ENCODE measurements at places on chromosomes 6 and 20.

DNA sequence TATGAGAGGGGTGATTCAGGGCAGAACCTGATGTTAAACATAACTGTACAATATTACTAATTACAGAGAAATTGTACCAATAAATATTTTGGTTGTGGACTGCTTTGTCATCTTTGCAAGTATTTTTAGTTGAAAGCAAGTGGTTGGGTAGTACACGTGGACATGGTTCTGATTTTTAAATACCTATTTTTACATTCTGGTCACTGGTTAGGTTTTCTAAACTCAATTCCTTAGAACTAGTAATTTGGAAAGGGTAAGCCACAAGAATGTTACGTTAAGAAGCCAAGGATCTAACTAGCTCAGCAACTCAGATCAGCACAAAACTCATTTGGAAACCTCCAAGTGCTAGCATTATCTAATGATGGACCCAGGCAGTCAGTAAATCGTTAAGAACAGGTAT lies 2.7 kb downstream of the EPB41L2 start:
- no peak for DNase-seq

GRCh38 chr6:30238178-30238795 lies 25.1 kb upstream of the TRIM26 start:
- peak; percentile 45 for DNase-seq

DNA sequence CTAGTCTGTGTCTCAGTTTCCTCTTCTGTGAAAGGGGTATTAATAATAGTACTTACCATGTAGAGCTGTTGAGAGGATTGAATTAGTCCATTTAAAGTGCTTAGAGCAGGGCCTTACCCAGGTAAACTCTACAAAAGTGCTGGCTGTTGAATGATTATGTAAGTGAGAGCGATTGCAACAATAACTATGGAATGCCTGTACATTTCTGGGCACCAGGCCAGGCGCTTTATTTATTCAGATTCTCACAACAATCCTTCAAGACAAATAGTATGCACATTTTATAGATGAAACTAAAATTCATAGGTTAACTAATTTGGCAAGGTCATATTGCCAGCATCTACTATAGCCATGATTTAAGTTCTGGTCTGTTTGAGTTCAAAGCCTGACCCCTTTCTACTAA lies 78.3 kb upstream of the MMS22L start:
- no peak for DNase-seq

DNA sequence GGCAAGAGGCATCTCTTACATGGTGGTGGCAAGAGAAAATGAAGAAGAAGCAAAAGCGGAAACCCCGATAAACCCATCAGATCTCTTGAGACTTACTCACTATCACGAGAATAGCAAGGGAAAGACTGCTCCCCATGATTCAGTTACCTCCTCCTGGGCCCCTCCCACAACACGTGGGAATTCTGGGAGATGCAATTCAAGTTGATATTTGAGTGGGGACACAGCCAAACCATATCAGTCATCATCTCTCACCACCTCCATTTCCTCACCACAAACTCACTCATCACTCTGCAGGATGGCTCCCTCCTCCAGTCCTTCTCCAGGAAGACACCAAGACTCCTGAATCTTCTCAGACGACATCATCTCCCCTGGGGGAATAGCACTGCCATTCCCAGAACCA lies 25.8 kb upstream of the SLC16A10 start:
- DNase-seq, result no peak

DNA sequence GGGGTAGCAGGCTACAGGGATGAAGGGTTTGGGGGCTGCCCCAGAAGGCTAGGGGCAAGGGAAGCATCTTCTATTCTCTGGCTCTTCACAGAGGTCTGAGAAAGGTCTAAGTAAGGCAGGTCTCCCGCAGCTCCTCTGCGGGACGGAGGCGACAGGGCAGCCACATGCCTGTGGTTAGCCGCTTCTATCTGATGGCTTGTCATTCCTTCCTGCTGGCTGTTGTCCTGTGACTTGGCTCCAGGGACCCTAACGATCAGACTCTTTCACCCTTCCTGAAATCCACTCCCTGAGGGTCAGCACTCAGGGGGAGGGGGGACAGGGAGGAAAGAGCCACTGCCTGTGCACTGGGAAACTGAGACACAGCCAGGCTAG lies 673 bp downstream of the CST7 start:
- no peak for DNase-seq

DNA sequence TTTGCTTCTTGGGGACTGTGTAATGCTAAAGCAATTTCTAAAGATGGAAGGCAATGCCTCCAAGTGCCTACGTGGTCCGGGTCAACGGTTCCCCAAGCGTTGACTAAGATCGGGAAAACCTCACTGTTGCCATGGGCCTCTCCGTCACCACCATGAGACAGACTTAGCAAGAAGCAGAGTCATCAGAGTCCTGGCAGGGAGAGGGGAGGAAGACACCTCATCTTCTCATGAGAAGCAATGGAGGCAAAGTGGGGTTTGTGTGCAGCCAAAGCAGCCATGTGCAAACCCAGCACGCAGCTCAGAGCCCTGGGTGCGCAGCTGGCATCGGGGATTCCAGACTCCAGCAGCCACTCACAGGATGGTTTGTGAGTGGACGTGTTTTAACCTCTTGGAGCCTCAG lies 111.4 kb downstream of the SYNDIG1 start:
- no peak for DNase-seq

- no peak for DNase-seq
Observed at GRCh38 chr6:221531-222349, 70.5 kb upstream of the DUSP22 start.

- DNase-seq, result no peak
Observed at GRCh38 chr20:37481610-37482009, 39.4 kb upstream of the NNAT start.

GRCh38 chr6:81938991-81939732 lies 186.7 kb upstream of the TENT5A start:
- no peak for DNase-seq

DNA sequence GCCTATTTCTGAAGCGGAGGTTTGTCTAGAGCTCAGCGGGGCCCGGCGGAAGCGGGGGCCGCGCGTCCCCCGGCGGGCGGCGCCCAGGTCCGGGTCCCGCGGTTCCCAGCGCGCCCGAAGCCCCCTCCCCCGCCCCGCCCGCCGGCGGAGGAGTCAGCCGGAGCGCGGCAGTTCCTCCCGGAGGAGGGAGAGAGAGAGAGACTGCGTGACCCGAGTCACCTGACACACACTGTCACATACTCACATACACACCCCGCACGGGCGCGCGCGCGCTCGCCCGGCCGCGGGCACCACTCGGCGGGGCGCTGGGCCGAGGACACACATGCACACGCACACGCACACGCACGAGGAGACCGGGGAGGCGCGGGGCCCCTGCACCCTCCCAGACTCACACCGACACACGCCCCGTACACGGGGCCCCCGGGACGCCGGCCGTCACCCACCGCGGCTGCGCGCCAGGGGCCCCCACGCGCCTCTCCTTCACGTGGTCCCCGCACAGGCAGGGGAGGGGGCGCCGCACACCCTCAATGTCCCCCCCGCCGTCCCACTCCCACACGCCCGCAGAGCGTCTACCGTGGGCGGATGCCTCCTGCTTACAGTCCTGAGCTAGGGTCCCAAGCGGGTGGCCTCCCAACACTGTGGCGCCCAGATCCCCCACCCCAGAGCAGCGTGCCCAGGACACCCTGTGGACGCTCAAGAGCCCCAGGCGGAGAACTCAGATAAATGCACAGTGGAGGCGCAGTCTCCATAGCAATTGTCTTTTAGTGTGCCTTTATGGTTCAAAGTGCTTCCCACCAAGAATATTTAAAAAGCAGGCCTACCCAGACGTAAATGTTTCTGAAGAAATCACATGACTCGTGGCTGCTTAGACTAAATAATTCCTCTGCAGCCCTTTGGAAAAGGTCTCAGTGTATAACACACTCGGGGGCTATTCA lies at the start of gene RRAGD:
Gene RRAGD, minus strand, starts transcription at position 203 of the 935 bp plus-strand sequence. CDS start 280 bp downstream, outside the sequence.
- DNase-seq, result peak; percentile 83

DNA sequence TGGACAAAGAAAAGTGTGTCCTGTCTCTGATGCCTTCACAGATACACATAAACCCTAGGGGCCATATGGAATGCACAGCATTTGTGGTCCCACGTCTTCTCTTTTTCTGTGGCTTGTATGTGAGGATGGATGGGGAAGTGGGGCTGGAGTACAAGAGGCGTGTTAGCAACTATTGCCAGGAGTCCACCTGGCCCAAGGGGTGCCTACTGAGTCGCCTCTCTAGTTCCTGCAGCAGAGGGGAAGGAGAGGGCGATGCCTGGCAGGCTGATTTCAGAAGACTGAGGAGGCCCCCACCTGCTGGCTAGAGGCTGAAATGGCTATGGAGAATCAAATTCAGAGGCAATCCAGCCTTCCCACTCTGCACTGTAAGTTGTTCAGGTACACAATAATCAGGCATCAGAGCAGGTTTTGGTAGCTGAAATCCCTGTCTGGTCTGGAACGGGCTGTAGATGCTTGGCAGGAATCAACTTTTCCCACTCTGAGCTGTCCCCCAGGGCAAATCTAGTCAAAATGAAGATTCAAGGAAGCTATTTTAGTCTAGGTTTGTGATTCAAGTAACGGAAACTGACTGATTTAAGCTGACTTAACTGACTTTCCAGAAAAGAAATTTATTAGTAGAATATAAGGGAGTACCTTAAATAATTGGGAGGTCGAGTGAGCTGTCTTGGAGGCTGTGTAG lies 14.9 kb upstream of the PPARD start:
- DNase-seq, result peak; percentile 72

DNA sequence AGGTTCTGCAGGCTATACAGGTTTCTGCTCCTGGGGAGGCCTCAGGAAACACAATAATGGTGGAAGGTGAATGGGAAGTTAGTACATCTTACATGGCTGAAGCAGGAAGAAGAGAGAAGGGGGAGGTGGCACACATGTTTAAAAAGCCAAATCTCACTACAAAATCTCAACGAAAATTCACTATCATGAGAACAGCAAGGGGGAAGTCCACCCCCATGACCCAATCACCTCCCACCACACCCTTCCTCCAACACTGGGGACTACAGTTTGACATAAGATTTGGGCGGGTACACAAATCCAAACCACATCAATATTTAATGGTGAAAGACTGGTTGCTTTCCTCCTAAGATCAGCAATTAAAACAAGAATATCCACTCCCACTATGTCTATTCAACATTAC lies 13.8 kb upstream of the POLR1H start:
- DNase-seq, result no peak

DNA sequence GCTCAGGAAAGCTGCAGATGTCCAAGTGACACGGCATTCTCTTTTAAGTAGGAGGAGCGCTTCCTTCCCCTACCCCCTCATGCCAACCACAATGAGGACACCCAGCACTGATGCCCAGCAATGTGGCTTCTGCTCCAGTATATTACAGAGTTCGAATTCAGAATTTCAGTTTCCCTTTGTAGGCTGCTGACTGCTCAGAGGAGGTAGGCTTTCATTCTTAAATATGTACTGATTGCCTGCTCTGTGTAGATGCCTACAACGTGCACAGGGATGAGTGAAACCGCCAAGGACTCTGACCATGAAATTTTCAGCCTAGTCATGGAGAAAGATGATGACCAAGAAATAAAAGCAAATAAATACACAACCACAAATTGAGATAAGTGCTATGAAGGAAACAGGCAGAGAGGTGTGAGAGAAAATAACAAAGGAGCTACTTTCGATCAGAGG lies 50.9 kb upstream of the TNFAIP3 start:
- DNase-seq, result no peak

GRCh38 chr6:3773678-3774298 lies 22.3 kb upstream of the PXDC1 start:
- no peak for DNase-seq

GRCh38 chr6:105359419-105360370 lies 43.2 kb downstream of the PREP start:
- no peak for DNase-seq

DNA sequence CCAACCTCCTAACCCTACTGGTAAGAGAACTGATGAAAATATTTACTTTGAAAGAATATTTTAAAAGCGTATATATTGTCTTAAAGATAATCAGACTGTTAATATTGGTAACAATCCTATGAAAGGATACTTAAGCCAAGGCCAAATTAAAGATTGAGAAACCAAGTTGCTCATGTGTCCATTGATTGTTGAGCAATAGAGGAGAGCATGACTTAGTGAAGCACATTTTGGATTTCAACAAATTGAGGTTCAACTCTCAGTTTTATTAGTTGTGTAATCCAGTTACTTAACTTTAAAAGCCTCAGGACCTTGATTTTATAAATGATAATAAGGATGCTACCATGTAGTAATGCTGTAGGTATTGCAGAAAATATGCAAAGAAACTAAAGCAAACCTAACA lies 56.8 kb downstream of the PRL start:
- no peak for DNase-seq

- no peak for DNase-seq
Observed at GRCh38 chr6:163702736-163703135, 288.2 kb downstream of the QKI start.

- DNase-seq, result no peak
Observed at GRCh38 chr6:16523606-16524379, 237.5 kb downstream of the ATXN1 start.

- no peak for DNase-seq
Observed at GRCh38 chr6:152378169-152378568, 259.0 kb downstream of the SYNE1 start.

- DNase-seq, result no peak
Observed at GRCh38 chr6:20929283-20929682, 395.0 kb downstream of the CDKAL1 start.

- no peak for DNase-seq
Observed at GRCh38 chr6:158626360-158627167, 18.0 kb downstream of the DYNLT1 start.

GRCh38 chr6:91141346-91141745 lies 554.5 kb upstream of the MAP3K7 start:
- DNase-seq, result no peak

- DNase-seq, result no peak
Observed at GRCh38 chr20:15889514-15890256, 683.6 kb downstream of the KIF16B start.

DNA sequence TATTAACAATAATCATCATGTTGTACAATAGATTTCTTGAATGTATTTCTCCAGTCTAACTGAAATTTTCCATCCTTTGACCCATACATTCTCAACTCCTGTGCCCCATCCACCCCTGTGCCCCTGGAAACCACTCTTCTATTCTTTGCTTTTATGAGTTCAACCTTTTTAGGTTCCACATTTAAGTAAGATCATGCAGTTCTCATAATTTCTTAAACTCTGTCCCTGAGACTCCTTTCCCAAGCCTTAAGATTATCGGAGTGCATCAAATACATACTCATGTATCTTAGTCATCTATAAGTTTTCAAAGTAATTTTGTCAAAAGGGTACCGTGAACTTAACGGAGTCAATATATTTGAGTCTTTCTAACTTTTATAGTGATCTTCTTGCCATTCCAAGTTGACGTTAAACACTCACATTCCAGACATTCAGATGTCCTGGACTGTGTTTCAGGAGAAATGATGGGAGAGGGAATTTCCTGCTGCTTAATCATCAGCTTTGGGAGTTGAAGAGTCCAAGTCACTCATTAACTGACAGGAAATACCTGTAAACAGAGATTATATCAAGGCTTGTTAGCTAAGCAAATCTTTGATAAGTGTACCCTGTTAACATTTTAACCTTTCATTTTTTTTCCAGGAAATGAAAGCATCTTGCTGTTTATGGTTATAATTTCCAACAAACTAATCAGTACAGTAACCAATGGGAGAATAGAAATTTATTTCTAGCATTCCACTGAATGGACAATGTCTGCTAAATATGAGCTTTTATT lies 73.3 kb downstream of the ADGRG6 start:
- no peak for DNase-seq

Data from HEK293T (cell line).